ENCODE measurements at places on chromosomes 7 and 10.

DNA sequence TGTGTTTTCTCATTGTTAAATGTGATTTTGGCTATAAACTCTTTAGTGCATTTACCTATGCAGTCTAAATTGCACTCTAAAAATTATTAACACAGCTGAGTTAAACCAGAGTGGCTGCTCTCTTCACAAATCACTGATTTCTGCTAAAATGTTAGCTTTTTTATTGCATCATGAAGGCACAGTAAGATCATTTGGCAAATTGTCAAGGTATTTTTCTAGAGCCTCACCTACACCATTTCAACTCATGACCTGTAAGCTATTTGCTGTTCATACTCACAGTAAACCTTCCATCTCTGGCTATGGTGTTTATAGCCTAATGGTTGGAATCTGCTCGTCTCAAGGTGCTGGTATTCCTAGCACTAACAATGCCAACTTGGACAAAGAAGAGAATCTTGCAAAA is 25.7 kb downstream of the NDUFB2 start:
- DNase-seq = no peak

GRCh38 chr7:45697576-45698136 is 123.5 kb downstream of the ADCY1 start:
- no peak for DNase-seq

- no peak for DNase-seq
These were observed 285.2 kb downstream of the PTPRN2 start for GRCh38 chr7:158302274-158303070.

DNA sequence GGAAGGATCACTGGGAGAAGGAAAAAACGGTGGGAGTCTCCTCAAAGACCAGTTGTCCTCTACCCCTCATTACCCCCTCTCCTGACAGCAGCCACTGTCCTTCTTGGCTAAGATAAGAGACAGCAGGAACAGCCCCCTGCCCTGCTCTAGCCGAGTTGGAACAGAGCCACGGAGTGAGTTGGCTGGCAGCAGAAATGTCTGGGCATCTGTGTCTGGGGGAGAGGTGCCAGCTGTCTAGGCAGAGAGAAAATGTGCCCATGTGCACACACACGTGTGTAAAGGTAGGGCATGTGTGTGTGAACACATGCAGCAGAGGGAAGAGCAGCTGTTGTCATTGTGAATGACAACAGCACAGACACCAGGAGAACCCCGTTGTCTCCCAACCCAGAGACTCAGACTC is 9.4 kb upstream of the HILPDA start:
- peak; percentile 47 for DNase-seq

DNA sequence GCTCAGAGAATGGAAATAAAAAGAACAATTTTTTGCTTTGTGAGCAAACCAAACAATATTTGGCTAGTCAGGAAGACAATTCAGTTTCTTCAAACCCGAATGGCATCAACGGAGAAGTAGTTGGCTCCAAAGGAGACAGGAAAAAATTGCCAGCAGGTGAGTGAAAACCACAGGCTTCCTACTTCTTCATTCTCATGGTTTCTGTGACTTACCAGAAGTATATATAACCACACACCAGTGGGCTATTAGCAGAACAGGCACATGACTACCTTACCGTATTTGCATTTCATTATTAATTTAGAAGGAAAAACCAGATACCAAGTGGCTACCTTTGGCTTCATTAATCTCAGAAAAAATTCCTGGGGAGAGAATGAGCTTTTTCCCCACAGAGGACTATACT is 8.8 kb downstream of the TDRD1 start:
- DNase-seq = no peak

GRCh38 chr10:119477444-119477843 is 65.1 kb downstream of the RGS10 start:
- DNase-seq = no peak

GRCh38 chr7:80890426-80891258 is 28.2 kb downstream of the SEMA3C start:
- no peak for DNase-seq

DNA sequence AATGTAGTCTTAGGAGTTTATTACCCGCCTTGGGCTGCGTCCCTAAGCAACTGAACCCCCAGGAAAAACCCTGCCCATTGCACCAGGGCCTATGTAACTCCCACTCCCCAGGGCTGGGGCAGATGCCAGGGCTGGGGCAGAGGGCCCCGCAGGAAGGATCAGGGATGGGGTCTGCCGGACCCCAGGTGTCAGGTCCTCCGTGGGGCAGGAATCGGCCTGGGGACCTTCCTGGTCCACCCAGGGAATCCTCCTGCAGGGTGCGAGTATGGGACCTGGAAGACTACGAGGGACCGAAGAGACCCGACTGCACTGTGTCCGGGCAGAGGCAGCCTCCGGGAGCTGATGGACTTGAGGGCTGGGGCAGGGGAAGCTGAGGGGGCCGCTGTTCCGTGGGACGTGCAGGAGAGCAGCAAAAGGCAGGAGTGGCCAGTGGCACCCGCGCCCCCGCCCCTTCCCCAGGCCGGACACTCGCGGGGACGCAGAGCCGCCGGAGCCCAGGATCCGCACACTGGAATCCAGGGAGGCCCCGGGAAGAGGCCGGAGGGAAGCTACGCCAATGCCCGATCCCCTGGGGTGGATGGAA is 2.5 kb upstream of the ATP5MF start:
- DNase-seq = no peak

Measured in substantia nigra (tissue), 51 donors.